ENCODE measurements at places on chromosomes 6 and 20.

- DNase-seq, result peak; percentile 84
Observed at GRCh38 chr6:27332692-27333641, 20.9 kb upstream of the POM121L2 start.

- DNase-seq, result no peak
Observed at GRCh38 chr6:147117580-147117979, 86.6 kb upstream of the STXBP5 start.

DNA sequence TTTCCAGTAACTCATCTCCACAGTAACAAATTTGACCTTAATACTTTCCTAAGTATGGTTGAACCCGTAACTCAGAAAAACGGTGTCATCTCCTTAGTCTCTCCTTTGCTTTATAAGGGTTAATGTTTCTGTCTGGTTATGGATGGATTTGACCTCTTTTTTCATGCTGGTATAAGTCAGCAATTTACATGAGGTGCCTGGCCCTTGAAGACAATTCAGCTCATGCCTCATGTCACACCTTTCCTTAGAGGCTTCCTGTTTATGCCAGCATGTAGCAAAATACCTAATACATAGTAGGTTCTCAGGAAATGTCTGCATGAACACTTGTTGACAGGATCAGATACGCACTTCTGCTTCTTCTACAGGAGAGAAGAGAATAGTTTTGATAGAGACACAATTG lies 37.7 kb upstream of the C20orf144 start:
- DNase-seq, result no peak

DNA sequence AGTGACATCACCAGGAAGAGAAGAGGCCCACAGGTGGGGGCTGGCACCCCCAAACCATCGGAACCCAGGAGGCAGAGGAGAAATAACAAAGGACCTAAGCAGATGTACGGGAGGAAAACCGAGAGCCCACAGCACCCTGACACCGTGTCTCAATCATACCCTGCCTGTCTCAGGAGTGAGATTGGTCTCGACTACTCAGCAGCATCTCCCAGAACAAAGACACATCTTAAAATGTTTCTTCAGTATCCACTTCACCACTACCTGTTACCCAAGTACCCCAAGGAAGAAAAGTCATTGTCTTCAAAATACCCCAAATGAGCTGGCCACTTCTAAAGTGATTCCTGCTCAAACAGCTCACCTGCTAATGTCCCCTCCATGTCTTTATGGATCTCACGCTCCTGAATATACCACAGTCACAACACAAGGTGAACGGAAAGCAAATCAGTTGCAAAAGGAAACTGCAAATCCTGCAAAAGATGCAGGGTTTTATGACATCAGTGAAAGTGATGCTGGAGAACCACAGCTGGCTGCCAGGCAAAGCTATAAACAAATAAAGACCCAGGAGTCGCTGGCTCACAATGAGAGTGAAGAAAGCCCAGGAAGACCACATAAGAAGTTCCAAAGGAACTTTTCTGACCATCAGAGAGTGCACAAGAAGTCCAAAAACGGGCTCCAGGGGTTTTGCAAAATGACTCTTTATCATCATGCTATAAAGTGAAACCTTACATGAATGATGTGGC lies 44.1 kb downstream of the PREX1 start:
- no peak for DNase-seq
